ENCODE measurements at places on chromosomes 12 and 14.
A peak's percentile ranks its signal among the peaks of the same experiment; 100 is the strongest.

DNA sequence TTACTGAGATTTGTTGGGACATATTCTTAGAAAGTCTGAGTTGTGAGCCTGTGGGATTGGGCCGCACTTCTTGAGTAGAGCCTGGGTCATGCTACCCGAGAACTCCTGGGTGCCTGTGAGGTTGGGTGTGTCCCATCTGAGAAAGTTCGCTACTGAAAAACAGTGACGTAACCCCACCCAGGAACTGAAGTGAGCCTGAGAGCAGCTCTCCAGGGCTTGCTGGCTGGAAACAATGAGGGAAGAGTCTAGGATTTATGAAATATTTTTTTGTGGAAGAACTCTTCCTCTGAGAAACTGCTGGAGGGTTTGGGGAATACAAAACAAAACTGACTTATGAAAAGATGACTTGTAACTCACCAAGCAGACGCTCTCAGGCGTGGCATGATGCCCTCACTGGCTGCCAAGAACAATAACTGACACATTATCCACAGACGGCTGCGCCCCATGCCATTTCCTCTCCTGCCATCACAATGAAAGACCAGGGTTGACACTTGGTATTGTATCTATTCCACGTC, 69.2 kb downstream of the RASSF3 start:
- DNase-seq = peak; percentile 89

GRCh38 chr12:82600379-82600778, 86.3 kb upstream of the TMTC2 start:
- DNase-seq = no peak

DNA sequence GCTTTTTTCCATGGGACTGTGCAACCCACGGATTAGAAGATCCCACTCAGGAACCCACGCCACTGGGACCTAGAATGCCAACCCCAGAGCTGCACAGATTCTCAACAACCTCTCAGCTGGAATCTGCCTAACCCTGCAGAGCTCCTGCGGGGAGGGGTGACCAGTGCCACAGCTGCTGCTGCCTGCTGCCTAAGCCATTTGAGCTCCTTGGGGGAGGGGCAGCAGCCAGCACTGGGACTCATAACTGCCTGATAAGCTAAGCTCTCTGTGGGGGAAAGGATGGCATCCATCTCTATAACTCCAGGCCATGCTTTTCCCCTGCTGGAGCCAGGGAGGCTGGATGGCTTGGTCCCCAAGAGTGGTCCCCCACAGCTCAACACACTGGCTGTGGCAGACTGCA, 182.8 kb downstream of the SLC5A8 start:
- no peak for DNase-seq

DNA sequence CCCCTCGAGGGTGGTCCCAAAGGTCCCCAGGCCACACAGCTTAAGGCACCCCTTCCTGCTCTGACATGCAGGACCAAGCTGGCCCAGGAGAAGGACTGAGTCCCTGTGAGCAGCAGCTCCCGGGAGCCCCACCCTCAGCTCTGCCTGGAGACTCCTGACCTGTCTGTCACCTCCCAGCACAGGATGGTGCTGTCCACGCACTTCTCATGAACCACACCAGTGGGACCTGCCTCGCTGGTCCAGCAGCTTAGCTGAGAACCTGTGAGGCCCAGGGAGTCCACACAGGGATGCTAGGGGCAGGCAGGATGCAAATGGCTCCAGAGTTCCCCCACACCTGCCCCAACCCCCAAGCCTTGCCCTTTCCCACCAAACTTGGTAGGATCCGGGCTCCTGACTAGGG, 27.7 kb downstream of the CCDC85C start:
- DNase-seq = no peak

GRCh38 chr12:76033081-76034011, 1.8 kb upstream of the PHLDA1 start:
- DNase-seq = no peak

DNA sequence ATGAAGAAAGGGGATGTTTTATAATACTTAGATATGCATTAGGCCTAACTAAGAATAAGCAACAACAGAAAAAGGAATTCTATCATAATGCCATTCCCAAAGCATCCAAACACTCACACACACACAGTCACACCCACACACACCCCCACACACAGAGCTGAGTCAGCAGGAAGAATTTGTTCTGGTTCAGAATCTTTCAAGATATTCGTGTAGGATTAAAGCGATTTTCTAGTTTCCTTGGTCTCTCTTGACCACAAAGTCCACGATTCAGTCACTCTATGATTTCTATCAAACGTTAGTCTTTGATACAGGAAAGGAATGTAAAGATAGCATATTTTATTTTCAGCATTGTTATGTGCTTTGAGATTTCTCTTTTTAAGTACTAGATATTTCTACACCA, 382.6 kb upstream of the DCN start:
- DNase-seq = no peak

- no peak for DNase-seq
Measured at GRCh38 chr12:27472604-27473003, 26.1 kb downstream of the SMCO2 start.

GRCh38 chr12:22803725-22804124, 178.8 kb downstream of the ETNK1 start:
- DNase-seq = no peak

GRCh38 chr12:96044017-96044942, 8.9 kb upstream of the LTA4H start:
- no peak for DNase-seq

DNA sequence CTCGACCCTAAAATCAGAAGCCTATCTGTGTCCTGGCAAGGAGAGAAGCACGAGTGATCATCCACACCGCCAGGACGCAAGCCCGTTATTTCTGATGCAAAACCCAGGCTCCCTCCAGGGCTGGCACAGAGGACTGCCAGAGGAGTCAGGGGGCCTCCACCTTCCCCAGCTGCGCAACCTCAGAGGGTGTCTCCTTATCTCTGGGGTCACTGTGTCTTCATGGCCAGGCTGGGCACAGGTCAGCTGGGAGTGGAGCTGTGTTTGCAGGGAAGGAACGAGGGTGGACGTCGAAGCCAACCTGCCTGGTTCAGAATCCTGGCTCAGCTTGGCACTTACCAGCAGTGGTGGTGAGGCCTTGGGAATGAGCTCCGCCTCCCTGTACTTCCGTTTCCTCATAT, 12.0 kb upstream of the SERPINA3 start:
- no peak for DNase-seq

GRCh38 chr12:51070004-51070403, 13.4 kb downstream of the CSRNP2 start:
- DNase-seq = no peak

GRCh38 chr12:95653771-95654546, 102.7 kb upstream of the USP44 start:
- DNase-seq = no peak

DNA sequence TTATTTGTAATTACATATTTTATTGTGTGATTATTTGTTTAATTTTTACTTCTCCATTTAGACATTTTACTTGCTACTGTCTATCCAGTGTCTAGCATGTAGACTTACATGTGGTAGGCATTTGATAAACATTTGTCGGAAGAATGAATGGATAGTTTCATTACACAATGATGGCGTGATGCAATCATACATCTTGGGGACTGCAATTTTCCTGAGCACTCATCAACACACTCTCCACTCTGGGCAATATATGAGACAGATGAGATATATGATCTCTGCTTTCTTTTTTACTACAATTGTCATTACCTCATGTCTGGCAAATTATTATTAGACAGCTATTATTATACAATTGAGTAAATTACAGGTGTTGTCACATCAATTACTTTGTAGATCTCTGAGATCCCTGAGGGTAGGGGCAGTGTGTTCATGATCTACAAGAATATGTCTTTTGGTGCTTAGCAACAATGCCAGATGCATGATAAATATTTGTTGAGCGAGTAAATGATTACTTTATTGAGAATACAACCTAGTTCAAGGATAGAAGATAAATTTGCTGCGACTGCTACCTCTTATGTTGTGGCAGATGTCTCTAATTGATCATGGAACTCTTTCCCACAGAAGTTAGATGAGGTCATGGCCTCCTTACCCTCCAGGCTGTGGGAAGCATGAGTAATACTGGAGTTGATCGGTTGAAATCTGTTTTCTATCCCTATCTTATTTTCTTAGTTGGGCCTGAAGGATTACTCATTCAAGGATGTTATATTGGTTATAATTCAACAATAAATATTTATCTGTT, 416.0 kb downstream of the LRIG3 start:
- DNase-seq = peak; percentile 100
